ENCODE measurements at places on chromosomes 16 and 17.

GRCh38 chr16:50509521-50510341, 38.5 kb upstream of the NKD1 start:
- no peak for DNase-seq

GRCh38 chr17:2962729-2963128, 100.7 kb downstream of the OR1D5 start:
- DNase-seq = no peak

GRCh38 chr16:3001316-3001715, 11.4 kb upstream of the CLDN9 start:
- no peak for DNase-seq

- DNase-seq = no peak
These were observed 114.6 kb upstream of the MED13 start for GRCh38 chr17:62179525-62180161.

DNA sequence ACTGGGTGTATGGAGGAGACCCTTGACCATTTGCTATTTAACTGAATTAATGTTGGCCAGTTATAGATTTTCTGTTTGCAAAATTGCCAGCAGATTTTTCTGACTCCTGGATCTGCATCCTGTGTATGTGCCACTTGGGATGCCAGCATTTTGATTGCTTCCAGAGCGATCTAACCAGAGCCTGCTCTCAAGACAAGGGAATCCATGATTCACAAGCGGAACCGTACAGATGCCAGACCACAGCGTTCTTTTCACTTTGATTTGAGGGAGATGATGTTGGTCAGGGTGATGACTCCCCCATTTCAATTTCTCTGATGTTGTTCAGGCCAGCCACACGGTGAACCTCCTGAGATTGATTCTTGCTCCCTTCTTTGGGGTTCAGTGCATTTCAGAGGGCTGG, 228.7 kb downstream of the CDH13 start:
- DNase-seq = no peak

GRCh38 chr16:84048871-84049270, 6.3 kb upstream of the SLC38A8 start:
- DNase-seq = no peak

GRCh38 chr17:46212634-46213435, 19.6 kb upstream of the KANSL1 start:
- DNase-seq = no peak

DNA sequence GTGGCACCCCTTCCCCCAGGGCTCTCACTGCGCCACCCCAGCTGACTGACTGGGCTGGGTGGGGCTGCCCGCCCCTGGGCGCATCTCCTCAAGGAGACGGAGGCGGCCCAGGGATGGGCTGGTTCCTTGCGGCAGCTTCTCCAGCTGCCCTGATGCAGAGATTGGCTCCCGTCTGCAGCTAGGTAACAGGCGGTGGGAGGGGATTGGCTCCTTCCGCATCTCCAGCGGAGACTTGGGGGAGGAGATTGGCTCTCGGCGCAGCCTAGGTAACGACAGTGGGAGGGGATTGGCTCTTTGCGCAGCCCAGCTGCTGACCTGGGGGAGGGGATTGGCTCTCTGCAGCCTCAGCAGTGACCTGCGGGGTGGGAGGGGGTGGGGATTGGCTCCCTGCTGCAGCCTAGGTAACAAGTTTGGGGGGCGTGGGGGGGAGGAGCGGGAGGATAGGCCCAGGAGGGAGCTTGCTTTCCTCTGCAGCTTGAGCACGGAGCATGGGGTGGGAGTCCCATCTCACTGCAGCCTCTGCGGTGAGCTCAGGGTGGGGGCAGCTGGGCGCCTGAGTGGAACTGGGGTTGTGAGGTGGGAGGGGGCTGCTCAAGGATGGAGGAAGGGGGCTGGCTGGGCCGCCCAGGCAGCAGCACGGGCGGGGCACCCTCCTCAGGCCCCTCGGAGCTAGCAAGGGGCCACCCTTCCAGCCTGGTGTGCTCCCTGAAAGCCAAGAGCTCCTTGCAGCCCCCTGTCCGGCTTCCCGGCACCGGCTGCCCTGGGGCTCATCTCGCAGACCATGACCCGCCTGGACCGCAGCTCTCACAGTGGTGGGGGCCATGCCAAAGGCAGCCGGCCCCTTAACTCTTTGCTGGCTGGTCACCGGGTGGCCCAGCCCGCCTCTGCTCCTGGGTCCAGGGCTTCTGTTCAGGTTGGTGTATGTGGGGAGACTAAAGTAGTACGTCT, 6.4 kb downstream of the NFE2L1 start:
- DNase-seq = peak; percentile 82

DNA sequence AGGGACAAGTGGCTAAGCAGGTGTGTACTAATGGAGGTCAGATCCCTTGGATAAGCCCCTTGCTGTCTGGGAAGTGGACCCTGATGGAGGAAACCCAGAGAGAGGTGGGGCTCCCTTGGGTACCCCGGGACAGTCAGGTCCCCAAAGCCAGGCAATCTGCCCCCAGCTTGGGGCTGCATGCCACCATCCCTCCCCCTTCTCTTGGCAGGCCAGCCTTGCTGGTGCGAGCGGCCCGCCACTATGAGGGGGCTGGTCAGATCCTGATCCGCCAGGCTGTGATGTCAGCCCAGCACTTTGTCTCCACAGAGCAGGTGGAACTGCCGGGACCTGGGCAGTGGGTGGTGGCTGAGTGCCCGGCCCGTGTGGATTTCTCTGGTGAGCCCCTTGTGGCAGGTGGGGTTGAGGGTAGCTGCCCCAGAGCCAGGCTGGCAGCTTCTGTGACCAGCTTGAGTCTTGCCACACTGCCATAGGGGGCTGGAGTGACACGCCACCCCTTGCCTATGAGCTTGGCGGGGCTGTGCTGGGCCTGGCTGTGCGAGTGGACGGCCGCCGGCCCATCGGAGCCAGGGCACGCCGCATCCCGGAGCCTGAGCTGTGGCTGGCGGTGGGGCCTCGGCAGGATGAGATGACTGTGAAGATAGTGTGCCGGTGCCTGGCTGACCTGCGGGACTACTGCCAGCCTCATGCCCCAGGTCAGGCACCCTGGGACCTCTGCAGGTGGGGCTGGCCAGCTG, 20.1 kb downstream of the FCSK start:
- no peak for DNase-seq

GRCh38 chr17:4858068-4858881, 25.1 kb downstream of the MINK1 start:
- DNase-seq = no peak

DNA sequence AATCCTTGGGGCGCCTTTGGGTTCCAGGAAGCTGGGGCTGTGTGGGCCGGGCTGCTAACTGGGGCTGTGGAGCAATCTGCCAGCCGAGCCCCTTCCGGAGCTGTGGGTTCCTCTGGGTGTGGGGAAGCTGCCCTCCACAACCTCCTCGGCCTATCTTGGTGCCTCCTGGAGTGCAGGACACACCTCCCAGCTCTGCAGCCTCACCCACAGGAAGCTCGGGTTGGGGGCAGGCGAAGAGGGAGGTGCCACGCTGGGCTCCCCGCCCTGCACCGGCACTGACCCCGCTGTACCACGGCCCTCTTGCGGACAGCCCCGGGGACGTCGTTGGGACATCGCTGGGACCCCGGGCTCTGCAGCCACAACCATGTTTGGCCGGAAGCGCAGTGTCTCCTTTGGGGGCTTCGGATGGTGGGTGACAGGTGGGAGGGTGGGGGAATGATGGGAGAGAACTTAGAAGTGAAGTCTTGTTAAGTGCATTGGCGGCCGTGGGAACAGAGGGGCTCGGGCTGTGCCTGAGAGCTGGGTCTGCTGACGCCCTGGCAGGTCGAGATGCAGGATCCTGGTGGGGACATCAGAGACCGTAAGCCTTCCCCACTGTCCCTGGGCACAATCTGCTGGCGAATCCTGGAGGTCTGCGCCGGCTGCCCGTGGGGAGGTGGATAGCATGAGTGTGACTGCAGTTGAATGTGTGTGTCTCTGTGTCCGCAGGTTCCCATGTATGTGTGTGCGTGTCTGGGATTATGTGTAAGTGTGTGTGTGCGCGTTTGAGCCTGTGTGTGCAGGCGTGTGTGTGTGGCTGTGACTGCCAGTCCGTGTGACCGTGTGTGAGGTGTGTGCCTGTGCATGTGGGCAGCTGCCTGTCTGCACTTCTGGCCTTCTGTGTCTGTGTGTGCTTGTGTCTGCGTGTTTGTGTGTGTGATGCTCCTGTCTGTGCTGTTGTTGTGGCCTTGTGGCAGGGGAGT, at the start of gene RAP1GAP2:
RAP1GAP2 (plus strand) TSS at position 275 of the 962 bp plus-strand sequence; CDS start at position 365, 90 bp downstream.
- no peak for DNase-seq

DNA sequence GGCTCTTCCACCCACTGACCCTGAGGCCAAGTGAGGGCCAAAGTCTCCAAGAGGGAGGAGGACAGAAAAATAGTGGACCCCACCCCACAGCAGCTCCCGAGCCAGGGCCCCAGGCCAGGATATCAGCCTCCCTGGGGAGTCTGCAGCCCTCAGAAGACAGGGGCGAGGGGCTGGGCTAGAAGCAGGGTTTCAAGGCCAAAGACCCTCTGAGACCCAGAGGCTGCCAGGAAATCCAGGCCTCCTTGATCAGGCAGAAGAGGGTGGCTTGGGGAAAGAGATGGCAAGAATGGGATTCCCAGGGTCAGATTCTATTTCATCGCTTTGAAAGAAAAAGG, 156.1 kb downstream of the ZNF423 start:
- DNase-seq = no peak

DNA sequence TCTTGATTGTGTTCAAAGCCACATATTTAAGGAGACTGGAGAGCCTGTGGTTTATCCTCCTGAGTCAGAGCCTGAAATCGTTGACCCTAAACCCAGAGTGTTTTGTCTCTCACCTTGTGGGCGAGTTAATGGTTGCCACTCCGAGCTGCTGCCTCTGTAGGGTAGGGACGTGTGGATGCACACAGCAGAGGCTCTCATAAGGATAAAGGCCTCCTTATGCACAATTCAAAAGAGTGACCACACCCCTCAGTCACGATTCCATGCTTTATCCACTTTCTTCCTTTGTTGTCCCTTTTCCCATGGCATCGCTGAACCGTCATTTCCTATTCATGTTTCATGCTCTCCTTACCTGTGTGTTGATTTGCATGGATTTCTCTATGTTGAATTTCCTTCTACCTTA, 805.0 kb upstream of the RBFOX1 start:
- no peak for DNase-seq

DNA sequence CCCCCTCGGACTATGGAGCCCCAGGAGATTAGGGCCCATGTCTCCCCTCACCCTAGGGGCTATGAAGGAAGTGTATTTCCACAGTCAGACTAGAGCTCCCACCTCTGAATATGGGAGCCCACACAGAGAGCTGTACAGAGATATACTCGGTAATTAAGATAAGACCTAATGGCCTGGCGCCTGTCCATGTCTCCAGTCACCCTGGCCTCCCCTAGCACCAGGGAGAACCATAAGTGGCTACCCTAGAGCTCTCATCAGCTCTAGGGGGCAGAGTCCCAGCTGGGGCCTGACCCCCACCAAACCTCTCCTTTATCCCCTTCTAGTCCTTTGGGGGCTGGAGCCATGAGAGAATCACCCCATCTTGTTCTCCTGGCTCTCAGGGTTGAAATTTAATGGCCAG, 2.4 kb downstream of the TMEM101 start:
- no peak for DNase-seq

GRCh38 chr17:77326636-77327035, 185.9 kb downstream of the SEC14L1 start:
- no peak for DNase-seq

GRCh38 chr17:21272881-21273792, 11.4 kb upstream of the MAP2K3 start:
- no peak for DNase-seq

- no peak for DNase-seq
These were observed 15.8 kb upstream of the BRIP1 start for GRCh38 chr17:61878984-61879612.

GRCh38 chr16:29644973-29645693, 17.9 kb upstream of the SPN start:
- DNase-seq = no peak

GRCh38 chr17:75074532-75074931, 13.2 kb upstream of the SLC16A5 start:
- DNase-seq = no peak
